ENCODE measurements at places on chromosomes 4 and X. TPM values are rescaled to one million over a fixed set of nuclear protein-coding genes. Genes with fewer than 3 reads are reported as not detected.

DNA sequence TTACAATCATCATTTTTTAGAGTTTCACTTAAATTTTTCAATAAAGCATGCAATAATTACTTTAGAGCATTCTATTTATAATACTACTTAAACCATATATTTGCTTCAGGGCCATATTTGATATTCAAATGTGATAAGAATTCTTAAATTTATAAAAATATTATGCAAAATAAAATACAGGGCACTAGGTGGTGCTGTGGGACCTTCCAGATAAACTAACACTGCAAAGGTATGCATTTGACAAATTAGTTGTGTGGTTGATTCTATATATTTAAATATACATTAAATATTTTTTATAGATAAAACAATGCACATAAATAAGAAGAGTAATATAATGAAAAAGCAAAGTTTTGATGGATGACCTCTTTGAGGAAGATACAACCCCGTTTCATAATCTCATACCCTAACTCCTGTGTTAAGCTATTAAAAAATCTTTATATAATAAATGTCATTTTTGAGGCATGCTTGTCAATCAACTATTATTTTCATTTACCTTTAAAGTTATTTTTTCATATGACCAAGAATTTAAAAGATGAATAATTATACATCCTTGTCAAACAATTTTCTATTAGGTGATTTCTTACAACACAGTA lies 128.4 kb downstream of the REELD1 start:
- H3K36me3 ChIP-seq: no peaks in the 10 kb centered on the region
- peak; percentile 77 for DNase-seq
- H3K27ac ChIP-seq: peak overlapping the region; percentile 76
- no peaks in the 10 kb centered on the region for H3K27me3 ChIP-seq

GRCh38 chr4:55635741-55636655 lies at the start of gene NMU:
Gene NMU (minus strand): TSS chr4:55636298. CDS start chr4:55636192, 106 bp downstream.
- peaks cover 6% of the 10 kb centered on the region for H3K27me3 ChIP-seq
- no peaks in the 10 kb centered on the region for H3K4me1 ChIP-seq
- DNase-seq: no peak
- H3K4me3 ChIP-seq: peak within 1 kb of the TSS; percentile 36
- no peaks in the 10 kb centered on the region for H3K36me3 ChIP-seq
- no peak within 1 kb of the TSS for H3K27ac ChIP-seq

DAPP1 gene
- total RNA-seq: not detected

RBM3 gene
- total RNA-seq: 259 TPM

CORIN gene
- 0.26 TPM for total RNA-seq
